HTR-8/SVneo (cell line): ENCODE measurements at places on chromosomes 4 and X.

- DNase-seq = no peak
These were observed 283.6 kb downstream of the CFAP299 start for GRCh38 chr4:80619070-80619674.

DNA sequence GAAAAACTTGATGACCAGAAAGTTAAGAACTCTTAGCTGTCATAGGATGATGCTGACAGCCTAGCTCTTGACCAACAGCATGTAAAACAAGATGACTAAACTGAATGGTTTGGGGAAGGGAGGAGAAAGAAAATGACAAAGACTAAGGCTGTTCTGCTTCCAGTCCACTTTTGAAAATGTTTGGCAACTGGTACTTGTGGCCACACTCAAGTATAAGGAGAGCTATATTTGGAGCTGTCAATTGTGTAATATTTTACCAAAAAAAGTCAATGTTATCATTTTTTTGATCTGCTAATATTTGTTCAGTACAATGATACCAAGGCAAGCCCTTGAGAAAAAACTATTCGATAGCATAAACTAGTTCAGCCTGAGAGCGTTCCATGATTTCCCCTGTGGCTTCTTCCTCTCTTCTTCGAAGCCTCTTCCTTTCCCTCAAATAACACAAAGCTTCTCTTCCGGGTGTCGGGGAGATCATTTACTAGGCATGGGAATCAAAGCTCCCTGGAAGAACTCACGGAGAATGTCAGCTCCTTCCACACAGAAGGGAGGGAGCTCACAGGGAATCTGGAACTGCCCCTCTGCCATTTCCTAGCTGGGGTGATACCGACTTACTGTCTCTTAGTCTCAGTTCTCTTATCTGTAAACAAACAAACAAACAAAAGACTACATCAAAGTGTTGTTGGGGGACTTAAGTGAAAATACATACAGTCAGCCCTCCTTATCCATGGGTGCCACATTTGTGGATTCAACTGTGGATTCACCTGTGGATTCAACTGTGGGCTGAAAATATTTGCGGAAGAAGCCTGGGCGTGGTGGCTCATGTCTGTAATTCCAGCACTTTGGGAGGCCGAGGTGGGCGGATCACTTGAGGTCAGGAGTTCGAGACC lies 82.6 kb downstream of the SCD5 start:
- no peak for DNase-seq

GRCh38 chrX:47380268-47380667 lies 9.9 kb downstream of the ZNF157 start:
- no peak for DNase-seq

GRCh38 chr4:24245491-24245820 lies 338.9 kb downstream of the DHX15 start:
- DNase-seq = no peak

DNA sequence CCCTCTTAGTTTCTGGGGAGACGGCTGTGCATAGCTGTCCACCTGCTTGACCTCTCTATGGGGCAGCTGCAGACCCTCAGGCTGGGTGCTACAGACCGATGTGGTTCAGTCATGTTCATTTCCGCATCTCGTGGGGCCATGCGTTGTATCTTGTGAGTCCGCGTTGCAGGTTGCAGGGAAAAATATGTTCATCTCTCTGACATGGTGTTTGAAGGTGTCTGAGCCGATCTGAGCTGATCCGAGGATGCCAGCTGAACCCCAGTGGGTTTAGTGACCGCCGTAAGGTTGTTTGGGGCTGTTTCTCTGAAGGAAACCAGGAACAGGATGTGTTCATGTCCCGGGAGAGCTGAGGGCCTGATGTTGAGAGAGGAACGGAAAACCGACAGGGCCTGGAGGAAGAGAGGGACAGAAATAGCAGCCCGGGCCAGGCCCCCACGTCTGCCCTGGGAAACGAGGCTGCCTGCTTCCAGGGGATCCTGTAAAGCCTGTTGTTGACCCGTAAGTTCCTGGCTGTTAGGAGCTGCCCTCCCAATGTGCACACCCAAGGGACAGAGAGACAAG lies 9.8 kb upstream of the P2RY8 start:
- DNase-seq = no peak

- no peak for DNase-seq
These were observed 1443.4 kb downstream of the ARAP2 start for GRCh38 chr4:34800953-34801352.

- no peak for DNase-seq
These were observed 335.5 kb downstream of the IL15 start for GRCh38 chr4:141971869-141972268.

- no peak for DNase-seq
These were observed 8.5 kb downstream of the CD40LG start for GRCh38 chrX:136656361-136656964.
